ENCODE measurements at places on chromosomes 7 and 10. TPM values are rescaled to one million over a fixed set of nuclear protein-coding genes. Genes with fewer than 3 reads are reported as not detected.

Gene BAZ1B
- total RNA-seq, result 43.5 TPM

Gene DLX6
- 1.5 TPM for total RNA-seq

Gene INA
- total RNA-seq, result not detected

Gene MAP3K8
- total RNA-seq, result 62.3 TPM

Gene FAM131B
- total RNA-seq, result 1.1 TPM

Gene DKK1
- total RNA-seq, result 8.1 TPM

Gene TRPV6
- not detected for total RNA-seq

Gene ATP6V0A4
- not detected for total RNA-seq

Gene CD36
- total RNA-seq, result 152 TPM

Gene MSS51
- 2.1 TPM for total RNA-seq

Gene SP8
- total RNA-seq, result not detected

Gene SEMA3D
- total RNA-seq, result 21.4 TPM

Gene TMEM196
- 1.6 TPM for total RNA-seq

Gene NKX1-2
- total RNA-seq, result not detected

Gene PRRT4
- total RNA-seq, result 1.2 TPM

Gene POLR2J2
- total RNA-seq, result 7.5 TPM

Gene EPHB6
- total RNA-seq, result 11.9 TPM

All from posterior vena cava (tissue), 2 donors.